ENCODE measurements at places on chromosomes 1 and 21.

DNA sequence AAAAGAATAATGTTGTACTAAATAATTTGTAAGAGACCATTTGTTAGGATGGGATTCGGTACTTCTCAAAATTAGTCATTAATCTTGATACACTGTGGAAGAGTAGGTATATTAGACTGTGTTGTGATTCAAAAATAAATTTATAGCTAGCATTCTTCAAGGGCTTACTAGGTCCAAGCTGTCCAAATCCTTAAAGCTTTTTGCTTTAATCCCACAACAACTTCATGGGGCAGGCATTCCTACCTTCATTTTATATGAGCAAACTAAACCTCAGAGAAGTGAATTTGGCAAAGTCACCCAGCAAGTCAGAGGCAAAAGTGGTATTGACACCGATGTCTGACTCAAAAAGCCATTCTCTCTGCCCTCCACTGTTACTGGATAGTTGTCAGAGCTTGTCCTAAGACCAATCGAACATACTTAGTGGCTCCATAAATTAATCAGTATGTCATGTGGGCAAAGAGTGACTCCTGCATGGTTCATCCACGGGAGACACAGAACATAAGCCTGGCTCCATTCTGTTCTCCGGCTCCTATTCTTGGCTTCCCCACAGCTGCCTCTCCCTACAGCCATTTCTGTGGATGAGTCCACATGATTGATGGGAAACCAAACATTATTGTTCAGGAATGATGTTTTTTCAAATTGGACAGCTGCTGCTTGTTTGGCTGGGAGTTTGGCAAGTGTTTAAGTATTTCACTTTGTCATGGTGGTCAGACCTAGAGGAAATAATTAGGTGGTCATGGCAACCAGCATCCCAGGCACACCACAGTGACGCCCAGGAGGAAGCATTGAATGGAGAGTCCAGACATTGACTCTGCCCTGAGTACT is 133.4 kb upstream of the FGGY start:
- no peak for DNase-seq

- no peak for DNase-seq
Measured at GRCh38 chr21:37800057-37800455, 116.2 kb downstream of the KCNJ6 start.

GRCh38 chr1:211420389-211420788 is 71.6 kb downstream of the RD3 start:
- DNase-seq: no peak

DNA sequence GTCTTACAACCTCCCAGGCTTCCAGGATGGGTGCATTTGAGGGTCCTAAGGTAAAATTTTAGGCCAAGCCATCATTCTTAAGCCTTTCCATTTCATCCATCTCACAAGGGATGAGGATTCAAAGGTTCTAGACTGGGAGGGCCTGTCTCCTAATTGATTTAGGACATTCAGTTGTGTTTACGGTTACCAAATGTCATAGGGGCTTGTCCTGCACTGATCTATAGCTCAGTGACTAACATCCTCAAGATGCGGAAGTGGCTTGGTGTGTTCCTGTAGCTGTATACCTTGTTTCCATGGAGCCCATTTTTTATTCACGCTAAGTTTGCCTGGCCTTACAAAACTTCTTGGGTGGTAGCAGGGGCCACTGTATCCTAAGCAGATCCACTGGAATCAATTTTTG is 52.8 kb downstream of the DUSP10 start:
- DNase-seq: no peak

GRCh38 chr1:20187813-20188454 is 1.6 kb upstream of the PLA2G2C start:
- no peak for DNase-seq

GRCh38 chr1:153685544-153686340 is 7.3 kb downstream of the NPR1 start:
- no peak for DNase-seq

- no peak for DNase-seq
Measured at GRCh38 chr1:15788624-15789301, 18.7 kb downstream of the UQCRHL start.

DNA sequence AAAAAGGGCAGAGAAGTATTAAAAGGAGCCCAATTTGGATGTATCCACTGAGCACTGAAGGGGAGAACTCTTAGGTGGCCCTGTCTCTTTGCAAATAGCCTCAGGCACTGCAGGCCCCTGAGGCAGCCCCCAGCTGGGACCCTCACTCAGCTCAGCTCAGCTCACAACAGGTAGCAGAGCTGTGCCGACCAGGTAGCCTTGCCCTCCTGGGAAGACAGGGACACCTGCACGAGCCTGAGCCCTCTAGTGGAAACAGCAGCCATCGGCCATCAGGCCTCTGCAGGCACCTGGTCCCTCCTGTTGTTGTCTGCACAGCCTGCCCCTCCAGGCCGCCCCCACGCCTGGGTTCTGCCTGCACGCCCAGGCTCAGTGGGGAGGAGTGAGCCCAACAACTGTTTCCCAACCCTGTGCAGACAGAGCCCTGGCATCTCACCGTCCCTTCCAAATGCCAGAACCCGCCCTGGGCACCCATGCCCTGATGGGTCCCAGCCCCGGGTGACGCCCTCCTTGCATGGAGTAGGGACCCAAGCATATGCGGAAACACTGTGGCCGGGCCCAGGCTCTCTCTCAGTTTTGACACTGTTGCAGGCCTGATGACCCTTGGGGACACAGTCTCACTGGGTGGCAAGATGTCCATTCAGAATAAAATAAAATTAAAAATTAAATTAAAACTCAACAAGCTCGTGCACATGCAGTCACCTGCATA is 60.0 kb upstream of the AJAP1 start:
- DNase-seq: no peak

- DNase-seq: no peak
Measured at GRCh38 chr1:232012773-232013386, 386.3 kb downstream of the DISC1 start.

DNA sequence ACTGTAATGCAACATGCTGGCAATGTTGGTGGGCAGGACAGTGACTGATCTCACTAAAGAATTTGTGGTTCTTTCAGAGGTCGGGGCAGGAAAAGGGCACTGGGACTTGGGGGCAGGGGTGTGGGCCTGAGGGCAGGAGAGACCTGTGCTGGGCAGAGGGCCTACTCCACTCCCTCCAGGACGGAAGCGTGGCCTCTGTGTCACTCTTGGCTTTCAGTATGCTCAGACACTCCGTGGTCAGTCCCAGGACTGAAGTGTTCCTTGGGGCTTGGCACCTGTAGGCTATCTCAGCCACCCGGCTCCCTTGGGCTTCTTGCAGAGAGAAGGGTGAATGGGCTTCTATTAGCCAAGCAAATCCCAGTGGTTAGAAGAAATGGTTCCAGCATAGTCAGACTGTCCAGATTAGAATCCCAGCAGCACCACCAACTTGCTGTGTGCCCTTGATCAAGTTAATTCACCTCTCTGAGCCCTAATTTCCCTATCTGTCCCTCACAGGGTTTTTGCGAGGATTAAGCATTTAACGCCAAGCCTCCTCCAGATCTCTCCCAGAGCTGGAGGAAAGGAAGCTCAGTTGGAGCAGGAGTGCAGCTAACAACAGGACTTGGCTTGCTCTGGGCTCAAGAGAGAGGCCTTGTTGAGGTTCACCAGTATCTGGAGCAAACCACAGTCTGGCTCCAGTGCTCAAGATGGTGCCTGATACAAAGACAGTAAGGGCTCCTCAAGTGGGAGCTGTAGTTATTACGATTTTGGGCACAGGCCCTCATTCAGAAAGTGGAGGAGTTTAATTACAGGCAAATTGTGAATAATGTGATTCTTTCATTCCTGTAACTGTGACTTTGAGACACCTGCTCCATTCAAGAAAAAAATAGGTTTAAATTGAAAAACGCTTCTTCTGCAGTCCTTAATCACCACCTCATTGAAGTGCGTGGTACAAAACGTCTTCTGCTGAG is 57.7 kb upstream of the LRP8 start:
- DNase-seq: no peak

GRCh38 chr1:235612761-235613160 is 36.8 kb downstream of the GNG4 start:
- no peak for DNase-seq

GRCh38 chr1:229116114-229116513 is 154.8 kb upstream of the RAB4A start:
- DNase-seq: no peak

DNA sequence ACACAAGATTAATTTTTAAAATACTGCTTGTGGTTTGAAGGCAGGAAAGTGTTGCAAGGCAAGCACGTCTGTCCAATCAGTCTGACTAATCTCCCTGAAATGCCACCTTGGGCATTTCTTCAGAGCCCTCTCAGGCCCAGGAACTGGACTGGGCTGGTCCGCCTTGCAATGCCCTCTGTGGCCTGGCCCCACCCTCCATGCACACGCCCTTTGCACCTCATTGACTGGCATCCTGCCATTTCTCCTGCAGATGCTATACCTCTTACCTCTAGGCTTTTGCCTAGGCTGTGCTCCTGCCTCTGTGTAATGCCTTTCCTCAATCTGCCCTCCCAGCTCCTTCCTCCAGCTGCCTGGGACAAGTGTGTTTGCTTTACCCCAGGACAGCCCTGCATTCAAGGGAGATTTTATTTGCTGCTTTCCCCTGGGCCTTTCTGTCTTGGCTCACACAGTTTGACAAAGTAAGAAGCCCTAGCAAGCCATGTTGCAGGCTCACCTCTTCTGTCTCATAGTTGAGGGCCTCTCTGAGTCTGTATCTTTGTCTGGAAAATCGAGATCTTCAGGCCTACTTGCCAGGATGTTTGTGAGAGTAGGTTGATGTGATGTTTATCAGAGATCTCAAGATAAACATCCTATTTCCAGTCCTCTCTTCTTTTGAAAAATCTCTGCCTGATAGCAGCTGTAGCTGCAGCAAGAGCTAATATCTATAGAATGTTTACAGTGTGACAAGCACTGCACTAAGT is 149.2 kb upstream of the JUN start:
- DNase-seq: no peak

DNA sequence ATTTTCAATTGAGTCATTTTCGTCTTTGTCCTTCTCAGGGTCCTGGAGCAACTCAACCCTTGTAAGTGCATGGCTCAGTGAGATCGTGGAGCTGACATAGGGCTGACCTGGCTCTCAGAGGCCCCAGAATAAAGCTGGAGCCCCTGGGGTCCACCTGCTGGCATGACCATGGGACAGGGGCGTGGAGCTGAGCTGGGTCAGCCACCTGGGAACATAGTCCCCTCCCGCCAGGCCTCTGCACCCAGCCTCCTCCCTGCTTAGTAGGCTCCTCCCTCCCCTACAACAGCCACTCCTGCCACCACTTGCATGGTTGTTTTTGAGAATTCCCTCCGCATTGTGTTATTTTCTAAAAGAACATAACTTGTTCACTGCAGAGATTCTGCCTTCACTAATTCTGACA is 3.1 kb upstream of the RIPK4 start:
- DNase-seq: no peak

GRCh38 chr1:116097626-116098025 is 13.6 kb upstream of the MAB21L3 start:
- DNase-seq: no peak

- no peak for DNase-seq
Measured at GRCh38 chr1:85387781-85388180, 77.2 kb downstream of the DDAH1 start.

DNA sequence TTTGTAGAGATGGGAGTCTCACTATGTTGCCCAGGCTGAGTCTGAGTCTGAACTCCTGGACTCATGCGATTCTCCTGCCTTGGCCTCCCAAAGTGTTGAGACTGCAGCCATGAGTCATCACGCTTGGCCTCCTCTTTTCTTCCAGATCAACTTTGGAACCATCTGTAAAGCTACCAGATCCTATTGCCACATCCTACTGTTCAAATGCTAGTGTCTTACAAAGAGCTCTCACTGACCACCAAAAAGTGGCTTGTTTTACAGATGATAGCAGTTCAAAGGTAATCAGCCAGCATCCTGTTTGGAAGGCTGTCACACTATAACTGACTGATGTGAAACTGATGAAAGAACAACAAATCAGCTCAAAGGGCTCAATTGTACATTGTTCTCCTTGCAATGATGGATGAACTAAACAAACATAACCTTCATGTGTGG is 221.6 kb downstream of the AKT3 start:
- no peak for DNase-seq

DNA sequence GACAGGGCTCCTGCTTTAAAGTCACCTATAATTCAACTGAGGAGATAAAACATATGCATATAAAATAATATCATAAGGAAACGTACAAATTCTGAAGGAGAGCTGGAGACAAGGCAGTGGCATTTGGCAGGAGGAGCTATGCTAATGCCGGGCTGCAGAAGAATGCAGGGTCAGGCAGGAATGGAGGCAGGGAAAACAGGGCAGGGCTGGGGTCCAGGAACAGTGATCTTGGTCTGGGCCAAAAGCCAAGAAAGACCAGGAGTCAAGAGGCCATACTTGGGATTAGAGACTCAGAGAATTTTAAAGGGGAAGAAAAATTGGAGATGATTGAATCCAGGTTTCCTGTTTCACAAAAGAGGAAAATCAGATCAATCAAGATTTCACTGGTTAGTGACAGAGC is 20.0 kb upstream of the BRDT start:
- no peak for DNase-seq

GRCh38 chr21:44516342-44516741 is 23.7 kb downstream of the KRTAP10-1 start:
- DNase-seq: no peak

DNA sequence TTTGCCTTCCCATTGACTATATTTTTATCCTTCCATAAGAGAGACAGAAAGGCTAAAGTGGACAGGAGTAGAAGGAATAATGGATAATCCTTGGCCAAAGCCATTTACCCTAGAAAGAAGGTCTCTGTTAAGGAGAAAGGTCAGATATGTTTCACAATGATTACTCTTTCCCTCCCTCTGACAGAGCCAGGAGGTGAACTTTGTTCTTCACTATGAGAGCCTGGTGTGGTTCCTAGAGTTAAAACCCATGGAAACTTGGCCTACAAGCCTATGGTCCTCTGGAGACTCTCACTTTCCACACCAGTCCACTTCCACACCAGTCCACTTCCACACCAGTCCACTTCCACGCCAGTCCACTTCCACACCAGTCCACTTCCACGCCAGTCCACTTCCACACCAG is 479.9 kb upstream of the ZP4 start:
- no peak for DNase-seq

DNA sequence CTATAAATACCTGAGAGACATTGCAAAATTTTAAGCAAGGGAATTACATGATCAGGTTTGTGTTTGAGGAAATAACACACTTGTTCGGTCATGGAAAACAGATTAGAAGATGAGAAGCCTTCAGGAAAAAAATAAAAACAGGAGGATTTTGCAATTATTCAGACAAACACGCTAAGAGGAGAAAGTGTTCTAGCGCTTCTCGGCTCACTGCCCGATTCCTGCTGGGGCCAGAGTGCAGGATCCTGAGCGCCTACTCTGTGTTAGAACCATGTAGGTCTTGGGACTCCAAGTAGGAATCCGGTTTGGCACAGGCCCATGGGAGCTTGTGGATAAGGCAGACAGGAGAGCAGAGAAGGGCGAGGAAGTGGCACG is 8.1 kb upstream of the PRELP start:
- no peak for DNase-seq

GRCh38 chr1:37932759-37933158 is 14.1 kb downstream of the INPP5B start:
- DNase-seq: no peak
